ENCODE measurements at places on chromosomes 6 and 20.

GRCh38 chr6:137717074-137718073 lies 149.7 kb upstream of the TNFAIP3 start:
- no peak for DNase-seq

DNA sequence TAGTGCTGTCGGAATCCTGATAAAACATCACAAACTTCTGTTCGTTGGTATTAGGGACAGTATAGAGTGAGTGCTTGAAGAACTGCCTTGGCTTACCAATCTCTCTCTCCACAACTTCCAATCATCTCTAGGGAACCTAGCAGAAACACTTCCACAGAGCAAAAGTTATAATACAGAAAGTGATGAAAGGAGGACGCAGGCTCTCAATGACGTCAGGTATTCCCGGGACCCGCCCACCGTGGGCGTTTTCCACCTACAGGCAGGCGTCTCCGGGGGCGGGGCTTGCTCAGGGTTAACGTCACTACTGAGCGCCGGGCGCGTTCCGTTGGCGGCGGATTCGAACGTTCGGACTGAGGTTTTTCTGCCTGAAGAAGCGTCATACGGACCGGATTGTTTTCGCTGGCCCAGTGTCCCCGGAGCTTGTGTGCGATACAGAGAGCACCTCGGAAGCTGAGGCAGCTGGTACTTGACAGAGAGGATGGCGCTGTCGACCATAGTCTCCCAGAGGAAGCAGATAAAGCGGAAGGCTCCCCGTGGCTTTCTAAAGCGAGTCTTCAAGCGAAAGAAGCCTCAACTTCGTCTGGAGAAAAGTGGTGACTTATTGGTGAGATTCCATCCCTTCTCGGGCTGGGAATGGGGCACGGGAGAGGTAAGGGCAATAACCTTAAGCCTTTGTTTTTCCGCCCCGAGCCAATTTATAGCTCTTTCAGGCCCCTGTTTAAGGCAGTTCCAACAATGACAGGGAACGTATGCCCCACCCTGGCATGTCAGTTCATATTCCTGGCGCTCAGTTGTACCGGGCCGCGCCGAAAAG lies at the start of gene CENPW:
TSS of gene CENPW (plus strand) at position 320 of the 814 bp plus-strand sequence. CDS start at position 479, 159 bp downstream.
- DNase-seq = peak; percentile 97

- DNase-seq = no peak
Observed at GRCh38 chr20:36017048-36017951, 48.9 kb downstream of the CNBD2 start.

- DNase-seq = no peak
Observed at GRCh38 chr6:142384519-142385254, 82.9 kb downstream of the ADGRG6 start.

DNA sequence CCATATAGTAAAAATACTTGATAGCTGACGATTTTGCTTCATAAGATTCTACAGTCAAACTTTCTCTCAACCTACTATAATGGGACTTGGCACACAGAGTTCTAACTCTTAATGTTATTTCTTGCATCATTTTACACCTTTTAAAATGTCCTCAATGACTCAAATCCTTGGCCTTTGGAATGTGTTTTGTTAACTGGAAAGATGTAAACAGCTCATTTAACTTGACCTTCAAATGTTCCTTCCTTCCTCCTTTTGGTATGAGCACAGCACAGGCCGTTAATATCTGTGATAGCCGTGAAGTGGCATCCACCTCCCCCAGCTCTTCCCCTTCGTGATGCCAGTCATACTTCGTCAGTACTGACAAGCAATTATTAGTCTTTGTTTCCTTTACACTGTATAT lies 972.0 kb upstream of the CITED2 start:
- DNase-seq = no peak

- peak; percentile 20 for DNase-seq
Observed at GRCh38 chr6:119575721-119576120, 226.2 kb upstream of the MAN1A1 start.

DNA sequence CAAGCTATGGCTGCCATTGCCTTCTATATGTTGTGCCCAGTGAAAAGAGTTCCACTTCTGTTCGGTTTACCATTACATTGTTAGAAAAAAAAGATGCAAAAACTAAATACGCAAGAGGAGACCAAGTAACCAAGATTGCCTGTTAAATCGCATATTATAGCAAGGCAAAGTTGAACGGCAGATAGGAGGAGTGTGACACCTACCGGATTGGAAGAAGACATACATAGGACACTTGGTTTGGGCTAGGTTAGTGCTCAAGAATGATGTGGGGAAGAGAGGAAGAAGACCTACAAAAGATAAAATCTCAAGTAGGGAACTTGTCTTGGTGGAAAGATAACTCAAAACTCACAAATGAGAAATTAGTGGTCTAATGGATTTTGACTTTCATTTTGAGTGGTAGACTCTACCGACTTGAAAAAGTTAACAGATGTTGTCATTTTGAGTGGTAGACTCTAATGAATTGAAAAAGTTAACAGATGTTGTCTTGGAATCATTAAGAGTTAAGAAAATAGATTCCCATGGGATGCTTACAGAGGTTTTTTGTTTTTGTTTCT lies 95.5 kb downstream of the F13A1 start:
- DNase-seq = no peak

GRCh38 chr20:25273046-25273445 lies 25.2 kb downstream of the PYGB start:
- DNase-seq = no peak

- no peak for DNase-seq
Observed at GRCh38 chr6:127996925-127997324, 96.1 kb upstream of the THEMIS start.

DNA sequence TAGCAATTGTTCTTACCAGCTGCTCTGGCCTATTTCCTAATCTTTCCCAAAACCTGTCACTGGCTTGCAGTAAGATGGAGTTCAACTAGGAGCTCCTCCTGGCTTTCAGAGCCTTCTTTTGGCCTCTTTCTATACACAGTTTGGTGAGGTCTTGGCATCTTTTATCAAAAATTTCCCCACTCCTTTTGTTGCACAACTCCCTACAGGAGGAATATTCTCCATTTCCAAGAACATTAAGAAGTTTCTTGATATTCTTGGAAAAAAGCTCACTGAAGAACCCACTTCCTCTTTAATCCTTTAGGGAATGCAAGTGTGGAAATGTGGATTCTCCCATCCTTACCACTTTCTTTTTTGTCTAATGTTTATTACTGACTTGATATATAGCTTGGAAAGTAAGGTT lies 171.3 kb upstream of the KCNK16 start:
- no peak for DNase-seq

DNA sequence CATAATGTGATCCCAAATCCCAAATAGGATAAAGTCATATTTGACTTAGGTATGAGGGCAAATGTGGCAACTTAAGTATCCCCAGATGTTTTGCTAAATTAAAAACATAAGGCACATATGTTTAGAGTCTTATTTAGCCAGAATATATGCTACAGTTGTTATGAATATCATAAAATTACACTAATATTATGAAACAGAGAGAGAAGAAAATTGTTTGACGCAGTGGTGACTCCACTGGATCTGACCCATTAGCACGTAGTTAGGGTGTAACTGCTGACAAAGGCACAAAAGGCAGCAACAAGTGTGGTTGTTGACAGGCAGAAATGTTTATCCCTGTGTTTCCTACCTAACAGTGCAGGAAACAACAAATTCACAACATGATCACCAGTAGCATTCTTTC lies 152.4 kb upstream of the THBS2 start:
- no peak for DNase-seq

- DNase-seq = no peak
Observed at GRCh38 chr6:101080597-101080996, 199.5 kb upstream of the ASCC3 start.

- DNase-seq = peak; percentile 24
Observed at GRCh38 chr20:41701588-41702348, 83.6 kb upstream of the CHD6 start.

- DNase-seq = no peak
Observed at GRCh38 chr6:103356531-103356930, 1503.2 kb downstream of the HACE1 start.

DNA sequence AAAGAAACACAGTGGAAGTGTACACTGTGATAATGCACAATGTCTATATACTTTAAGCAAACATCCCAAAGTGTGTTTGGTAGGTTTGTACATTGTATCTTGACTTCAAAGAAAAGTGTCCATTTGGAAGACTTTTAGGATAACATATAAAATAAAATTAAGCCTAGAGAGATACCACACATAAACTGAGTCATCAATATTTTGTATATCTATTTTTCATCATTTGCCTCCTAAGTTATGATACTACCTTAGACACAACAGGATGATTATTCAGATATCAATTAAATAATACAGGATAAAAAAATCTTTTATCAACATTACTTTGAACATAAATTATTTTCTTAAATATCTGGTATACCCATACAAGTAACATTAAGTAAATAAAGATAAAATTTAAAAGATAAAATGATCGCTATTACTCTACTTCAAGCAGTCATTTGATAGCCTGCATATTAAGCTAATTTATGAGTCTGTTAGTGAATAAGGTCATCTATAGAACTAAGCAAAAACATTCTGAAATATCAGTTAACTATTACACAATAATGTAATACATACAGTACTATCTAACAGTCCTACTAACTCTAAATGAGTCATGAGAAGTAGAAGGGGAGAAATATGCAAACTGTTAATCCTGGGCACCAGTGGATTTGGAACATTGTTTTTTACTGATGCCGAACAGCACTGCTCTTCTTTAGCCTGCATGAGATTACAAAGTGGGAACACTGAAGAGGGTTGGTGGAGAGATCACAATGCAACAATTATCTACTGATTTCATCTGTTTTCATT lies 158.4 kb upstream of the SIM1 start:
- DNase-seq = no peak

- no peak for DNase-seq
Observed at GRCh38 chr6:143158113-143158581, 97.5 kb downstream of the AIG1 start.

DNA sequence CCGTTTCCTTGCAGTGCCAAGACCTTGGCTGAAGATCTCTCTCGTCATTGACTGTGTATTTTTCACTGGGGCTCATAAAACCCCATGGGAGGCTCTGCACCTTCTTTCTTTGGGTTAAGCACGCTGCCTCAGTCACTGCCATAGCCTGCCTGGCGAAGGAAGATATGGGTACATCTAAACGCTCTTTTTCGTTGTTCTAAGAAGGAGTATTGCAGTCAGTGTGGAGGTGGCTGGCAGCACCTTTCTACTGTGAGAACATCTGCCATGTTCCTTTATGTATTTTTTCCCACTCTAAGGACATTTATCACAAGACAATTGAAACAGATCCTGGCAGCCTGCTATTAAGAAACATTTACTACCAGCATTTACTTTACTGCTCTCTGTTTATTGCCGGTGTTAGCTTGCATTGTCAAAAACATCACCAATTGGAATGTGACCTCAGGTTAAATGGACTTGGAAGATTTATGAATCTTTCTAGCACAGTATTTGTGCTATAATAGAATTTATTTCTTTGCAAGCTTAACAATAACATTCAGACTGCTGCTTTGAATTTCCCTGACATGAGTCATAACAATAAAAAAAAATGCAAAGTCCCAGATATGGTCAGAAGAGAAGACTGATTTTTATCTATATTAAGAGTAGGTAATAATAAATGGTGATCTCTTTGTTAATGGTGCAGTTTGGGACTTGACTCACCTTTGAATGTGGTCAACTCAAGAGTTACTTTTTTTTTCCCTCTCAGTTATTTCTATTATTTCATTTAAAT lies 62.2 kb upstream of the CLDN20 start:
- no peak for DNase-seq

GRCh38 chr6:26021001-26021349 lies 58.4 kb downstream of the TRIM38 start:
- DNase-seq = peak; percentile 91

DNA sequence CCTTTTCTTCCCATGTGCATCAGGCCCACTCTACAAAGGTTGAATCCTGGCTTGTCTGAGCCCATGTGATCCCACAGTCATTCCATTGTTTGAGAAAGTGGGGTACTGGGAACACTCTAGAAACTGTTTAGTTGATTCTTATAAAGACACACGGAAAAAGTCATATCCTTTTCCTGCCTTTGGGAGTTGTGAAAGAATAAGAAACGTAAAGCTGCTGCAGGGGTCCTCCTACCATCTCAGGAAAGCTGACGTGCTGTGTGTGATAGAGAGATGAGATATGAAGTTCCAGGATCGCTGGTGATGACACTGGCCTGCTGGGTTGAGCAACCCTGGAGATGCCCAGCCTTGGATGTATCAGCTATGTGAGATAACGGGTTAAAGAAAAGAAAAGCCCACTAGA lies 21.3 kb upstream of the HLA-DRB5 start:
- DNase-seq = no peak

DNA sequence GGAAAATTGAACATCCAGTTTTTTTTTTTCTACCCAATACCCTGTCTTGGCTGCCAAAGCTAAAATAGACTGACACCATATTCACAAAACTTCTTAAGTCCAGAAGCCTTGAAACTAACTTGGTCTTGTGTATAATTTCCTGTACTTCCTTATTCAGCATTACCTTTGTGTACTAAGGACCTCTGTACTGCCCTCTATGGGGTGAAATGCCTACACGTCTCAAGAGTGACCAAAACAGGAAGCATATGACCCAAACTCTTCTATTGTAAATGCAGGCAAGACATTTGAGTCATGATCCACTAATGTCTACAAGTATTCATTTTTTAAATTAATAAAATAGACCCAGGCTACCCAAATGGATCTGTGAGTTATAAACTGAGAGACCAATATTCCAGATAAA lies 50.4 kb downstream of the HMGCLL1 start:
- DNase-seq = no peak

- DNase-seq = peak; percentile 13
Observed at GRCh38 chr6:90982051-90982450, 395.2 kb upstream of the MAP3K7 start.

- DNase-seq = no peak
Observed at GRCh38 chr6:71509191-71510005, 220.8 kb downstream of the OGFRL1 start.

- no peak for DNase-seq
Observed at GRCh38 chr20:47861116-47861515, 75.8 kb upstream of the SULF2 start.

DNA sequence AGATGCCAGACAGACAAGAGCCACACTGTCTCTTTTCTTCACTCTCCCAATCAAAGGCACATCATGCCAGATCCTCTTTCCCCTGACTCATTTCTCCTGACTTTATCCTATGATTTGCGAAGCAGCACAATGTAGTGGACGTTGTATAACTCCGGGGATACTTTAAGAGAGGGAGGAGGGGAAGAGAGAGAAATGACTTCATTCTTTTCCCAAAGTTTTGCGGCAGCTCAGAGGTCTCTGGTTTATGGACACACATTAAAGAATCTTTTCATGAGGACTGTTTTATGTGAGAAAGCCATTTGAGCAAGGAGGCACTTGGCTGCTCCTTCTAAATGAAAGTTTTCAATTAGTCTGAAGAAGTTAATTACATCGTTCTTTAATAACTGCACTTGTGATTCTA lies 75.1 kb upstream of the MC3R start:
- no peak for DNase-seq

DNA sequence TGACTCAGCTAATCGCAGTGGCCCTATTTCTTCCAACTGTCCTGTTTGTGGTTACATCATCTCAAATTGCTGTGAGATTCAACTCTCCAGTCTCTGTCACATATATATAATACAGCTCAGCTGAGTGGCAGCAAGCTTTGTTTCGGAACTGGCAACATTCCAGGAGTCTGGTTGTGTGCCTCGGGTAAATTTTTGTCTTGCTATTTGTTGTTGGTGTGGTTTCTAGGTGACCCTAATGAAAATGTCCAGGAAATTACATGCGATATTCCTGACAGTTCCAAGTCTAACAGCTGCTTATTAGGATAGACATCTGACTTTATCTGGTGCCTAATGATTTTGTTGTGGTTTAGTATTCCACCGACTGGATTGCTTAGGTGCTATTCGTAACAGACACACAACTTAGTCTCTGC lies 581.8 kb downstream of the CD109 start:
- no peak for DNase-seq

All from ELF-1 (cell line).